ENCODE measurements at places on chromosomes 16 and 17.
A peak's percentile ranks its signal among the peaks of the same experiment; 100 is the strongest.

- DNase-seq, result no peak
Measured at GRCh38 chr16:85881436-85881835, 17.5 kb upstream of the IRF8 start.

GRCh38 chr17:38815576-38816193 lies 9.4 kb downstream of the CWC25 start:
- peak; percentile 35 for DNase-seq

- DNase-seq, result no peak
Measured at GRCh38 chr16:50297301-50298074, 31.1 kb downstream of the ADCY7 start.

- no peak for DNase-seq
Measured at GRCh38 chr16:47424846-47425245, 36.0 kb downstream of the ITFG1 start.

DNA sequence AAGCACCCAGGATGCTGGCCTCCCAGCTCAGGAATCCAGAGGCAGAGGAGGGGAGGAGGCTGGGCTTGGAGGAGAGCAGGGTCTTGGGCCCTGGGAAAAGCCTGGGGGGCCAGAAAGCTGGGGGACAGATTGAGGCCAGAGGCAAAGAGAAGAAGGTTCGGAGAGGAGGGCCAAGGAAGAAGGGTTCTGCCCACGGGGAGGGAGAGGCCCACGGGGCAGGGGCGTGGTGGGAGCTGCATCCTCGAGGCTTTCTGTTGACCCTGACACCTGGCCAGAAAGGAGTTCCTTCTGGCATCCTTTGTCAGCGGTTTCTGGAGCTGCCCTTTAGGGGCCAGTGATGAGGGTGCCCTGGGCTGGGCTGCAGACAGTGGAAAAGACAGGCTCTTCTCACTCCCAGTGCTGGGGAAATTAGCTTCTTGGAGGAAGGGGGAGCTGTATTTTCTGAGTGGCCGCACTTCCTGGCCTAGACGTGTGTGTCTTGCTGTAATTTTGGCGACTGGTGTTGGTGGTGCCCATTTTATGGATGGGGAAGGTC lies 308.7 kb downstream of the SEC14L1 start:
- no peak for DNase-seq

DNA sequence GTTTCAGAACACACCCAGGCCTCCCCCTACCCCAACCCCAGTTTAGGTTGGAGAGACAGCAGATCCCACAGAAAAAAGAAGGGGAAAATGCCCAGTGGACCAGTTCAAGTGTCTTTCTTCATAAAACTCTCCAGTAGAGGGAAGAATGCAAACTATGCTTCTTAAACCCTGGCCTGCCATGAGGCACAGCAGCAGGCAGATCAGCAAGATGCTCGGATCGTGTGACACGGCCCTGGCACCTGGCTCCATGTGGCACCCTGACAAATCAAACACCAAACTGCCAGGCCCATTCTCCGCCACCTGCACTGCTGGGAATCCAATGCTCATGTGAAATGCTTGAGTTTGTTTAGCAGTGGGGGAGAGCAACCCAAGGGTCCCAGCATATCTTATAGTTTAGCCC lies 166.8 kb downstream of the SOX9 start:
- no peak for DNase-seq

DNA sequence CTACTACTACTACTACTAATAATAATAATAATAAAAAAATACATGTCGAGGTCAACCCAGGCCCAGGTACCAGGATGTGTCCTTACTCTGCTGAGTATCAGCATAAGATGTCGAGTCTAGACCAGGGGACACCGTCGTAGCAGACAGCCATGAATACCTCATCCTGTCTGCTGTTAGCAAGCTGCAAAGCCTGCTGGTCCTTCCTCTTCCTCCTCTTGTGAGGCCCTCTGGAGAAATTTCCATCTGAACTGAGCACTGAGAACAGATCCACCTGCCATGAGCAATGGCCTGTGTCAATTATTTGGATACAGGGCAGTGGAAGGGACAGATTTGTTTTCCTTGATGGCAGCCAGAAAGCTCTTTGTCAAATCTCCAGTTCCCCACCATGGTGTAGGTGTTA lies 168.5 kb downstream of the XYLT1 start:
- DNase-seq, result no peak

DNA sequence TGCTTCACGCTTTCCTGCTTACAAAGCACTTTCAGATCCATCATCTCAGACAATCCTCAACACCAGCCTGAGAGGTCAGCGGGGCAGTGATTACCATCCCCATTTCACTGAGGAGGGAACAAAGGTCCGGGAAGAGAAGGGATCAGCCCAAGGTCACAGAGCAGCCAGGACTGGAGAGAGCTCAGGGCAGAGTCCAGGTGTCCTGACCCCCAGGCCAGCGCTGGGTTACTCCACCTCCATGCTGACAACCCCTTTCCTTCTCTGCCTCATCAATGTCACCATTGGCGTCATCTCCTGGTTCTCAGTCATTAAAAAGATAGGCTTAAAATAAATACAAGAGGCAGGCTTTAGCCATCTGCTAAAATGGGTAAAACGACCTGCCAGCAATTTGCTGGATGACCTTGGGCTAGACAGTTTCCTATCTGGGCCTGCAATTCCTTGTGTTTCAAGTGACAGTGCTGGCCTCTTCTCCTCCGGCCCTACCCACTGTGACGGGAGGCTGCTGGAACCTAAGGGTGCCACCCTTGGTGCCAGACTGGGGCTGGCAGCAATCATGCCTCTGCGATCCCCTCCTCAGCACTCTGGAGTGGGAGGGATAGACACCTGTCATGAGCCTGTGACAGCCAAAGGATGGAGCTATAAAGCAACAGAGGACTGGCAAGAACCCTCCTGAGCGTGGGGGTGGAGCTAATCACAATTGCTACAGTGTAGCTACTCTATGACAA lies 79.5 kb upstream of the CCL1 start:
- DNase-seq, result no peak

DNA sequence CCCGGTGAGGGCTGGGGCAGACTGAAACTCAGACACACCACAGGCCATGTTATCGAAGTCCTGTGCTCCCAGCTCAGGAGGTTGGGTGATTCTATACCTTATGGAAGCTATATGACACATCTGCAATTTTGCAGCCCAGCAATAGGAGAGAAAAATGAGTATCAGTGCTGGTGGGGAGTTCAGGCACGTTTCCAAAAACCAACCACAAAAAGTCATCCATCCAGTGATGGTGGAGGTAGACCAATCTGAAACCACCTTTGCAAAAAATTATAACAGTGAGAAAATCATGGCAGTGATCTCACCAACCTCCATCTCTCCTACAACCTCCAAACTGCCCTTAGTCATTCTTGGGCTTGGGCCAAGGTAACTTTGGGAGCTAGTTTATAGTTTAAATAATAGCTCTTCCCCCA lies 327.9 kb downstream of the SLC39A11 start:
- no peak for DNase-seq

- peak; percentile 26 for DNase-seq
Measured at GRCh38 chr16:88705801-88706228, 393 bp downstream of the RNF166 start.

GRCh38 chr17:44587339-44587738 lies 30.1 kb downstream of the FZD2 start:
- DNase-seq, result no peak

GRCh38 chr16:17224350-17224749 lies 246.4 kb downstream of the XYLT1 start:
- no peak for DNase-seq

DNA sequence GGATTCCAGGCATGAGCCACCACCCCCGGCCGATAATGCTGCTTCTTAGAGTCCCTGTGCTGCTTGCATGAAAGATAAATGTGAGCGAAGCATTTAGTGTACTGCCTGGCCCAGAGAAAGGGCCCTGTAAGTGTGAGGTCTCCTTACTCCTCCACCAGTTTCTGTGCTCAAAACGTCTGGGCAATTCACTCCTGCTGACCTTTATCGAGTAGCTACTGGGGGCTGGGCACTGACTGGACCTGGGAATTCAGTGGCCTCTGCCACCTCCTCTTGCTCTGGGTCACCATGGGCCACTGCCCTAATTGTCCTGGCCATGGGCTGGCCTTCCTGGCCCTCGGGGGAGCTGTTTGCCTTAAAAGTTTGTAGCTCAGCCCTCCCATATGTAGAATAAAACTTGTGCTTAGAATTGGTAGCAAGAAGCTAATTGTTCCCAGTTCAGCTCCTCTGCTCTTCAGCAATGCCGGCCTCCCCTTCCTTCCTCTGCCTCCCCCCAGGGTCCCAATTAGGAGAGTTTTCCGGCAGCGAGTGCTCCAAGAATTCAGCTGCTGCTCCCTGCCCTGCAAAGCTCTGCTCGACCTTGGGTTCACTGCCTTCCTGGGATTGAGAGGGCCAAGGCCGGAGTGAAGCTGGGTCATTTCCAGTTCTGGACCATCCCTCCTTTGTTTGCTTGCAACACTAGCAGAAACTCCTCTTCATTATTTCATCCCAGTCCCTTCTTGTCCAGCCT lies 98.9 kb upstream of the CDC42EP4 start:
- DNase-seq, result no peak

GRCh38 chr17:78583091-78583490 lies 5.9 kb upstream of the DNAH17 start:
- peak; percentile 17 for DNase-seq

DNA sequence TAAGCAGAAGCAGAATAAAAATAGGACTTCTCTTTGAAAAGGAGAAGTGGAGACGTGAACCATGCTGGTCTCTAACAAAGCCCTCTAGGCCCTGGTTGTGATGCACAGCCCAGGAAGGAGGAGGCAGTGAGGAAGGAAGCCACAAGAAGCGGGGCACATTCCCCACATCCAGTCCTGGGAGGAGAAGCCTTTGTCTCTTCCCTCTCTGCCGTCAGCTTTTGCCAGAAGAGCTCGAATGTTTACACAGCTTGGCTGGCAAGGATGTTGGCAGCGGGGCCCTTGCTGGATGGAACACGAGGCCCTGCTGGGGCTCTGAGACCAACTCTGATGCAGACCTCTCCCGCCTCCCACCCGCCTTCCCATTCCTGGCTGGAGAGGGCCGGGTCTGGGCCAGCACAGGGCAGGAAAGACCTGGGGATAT lies 91.3 kb downstream of the MAF start:
- DNase-seq, result no peak

DNA sequence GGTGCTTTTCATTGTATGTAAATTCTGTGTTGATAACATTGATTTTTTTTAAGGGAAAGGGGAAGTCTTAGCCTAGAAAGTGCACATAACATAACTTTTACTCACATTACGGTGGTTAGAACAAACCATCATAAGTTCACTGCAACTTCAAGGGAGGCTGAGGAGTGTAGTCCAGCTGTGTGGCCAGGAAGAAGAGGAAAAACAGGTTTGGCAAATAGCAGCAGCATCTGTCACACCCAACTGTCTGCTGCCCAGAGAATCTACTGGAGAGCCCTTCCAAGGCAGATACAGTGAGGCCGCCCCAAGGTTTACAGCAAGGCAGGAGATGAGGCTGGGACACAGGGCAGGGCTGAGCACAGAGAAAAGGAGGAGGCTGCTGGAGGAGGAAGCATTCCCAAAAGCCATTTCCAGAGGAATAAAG lies 60.6 kb downstream of the AIPL1 start:
- no peak for DNase-seq

DNA sequence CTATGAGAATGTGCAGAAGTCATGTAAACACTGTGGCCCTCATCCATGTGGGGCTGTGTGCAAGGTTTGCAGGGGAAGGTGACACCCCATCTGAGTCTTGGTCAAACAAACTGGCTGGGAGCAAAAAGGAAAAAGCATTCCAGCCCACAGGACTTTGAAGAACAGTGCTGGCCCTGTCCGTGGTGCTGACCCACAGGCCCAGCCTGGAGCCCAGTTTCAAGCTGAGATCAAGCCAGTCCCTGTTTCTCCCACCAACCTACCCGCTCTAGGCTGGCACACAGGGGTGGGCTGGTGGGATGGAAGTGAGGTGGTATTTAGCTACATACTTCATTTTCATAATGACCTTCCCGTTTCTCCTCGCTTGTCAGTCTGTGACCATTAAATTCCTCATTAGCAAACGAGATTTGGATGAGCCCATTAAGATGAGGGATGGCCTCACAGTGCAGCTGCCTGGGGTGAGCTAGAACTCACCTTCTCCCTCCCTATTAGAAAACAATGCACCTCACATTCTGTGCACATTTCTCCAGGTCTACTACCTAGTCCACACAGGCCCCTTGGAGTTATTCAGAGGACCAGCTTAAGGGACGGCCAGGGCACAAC lies 12.6 kb upstream of the RPL38 start:
- no peak for DNase-seq

DNA sequence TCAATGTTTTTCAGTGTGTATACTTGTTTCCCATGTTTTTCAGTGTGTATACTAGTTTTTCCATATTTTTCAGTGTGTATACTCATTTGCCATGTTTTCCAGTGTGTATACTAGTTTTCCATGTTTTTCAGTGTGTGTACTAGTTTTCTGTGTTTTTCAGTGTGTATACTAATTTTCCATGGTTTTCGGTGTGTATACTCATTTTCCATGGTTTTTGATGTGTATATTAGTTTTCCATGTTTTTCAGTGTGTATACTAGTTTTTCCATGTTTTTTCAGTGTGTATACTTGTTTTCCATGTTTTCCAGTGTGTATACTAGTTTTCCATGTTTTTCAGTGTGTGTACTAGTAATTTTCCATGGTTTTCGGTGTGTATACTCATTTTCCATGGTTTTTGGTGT lies 152.7 kb upstream of the NOL11 start:
- DNase-seq, result no peak

GRCh38 chr17:45437465-45438283 lies 5.0 kb upstream of the ARHGAP27 start:
- no peak for DNase-seq

DNA sequence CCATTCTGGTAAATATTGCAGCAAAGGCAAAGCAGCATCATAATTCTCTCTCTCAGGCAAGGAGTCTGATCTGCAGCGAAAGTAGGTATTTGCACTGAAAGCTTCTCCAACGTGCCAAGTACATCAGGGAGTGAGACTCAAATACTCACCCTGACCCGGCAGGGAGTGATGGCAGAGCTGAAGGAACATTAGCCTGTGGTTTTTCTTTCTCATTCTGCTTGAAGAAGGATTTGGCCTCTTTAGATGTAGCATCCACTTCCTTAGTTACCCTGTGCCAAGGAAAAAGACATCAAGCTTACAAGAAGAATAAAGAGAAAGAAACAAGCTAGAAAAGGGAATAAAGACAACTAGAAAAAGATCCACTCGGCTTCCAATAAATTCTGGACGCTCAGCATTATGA lies 38.4 kb downstream of the CFDP1 start:
- no peak for DNase-seq

DNA sequence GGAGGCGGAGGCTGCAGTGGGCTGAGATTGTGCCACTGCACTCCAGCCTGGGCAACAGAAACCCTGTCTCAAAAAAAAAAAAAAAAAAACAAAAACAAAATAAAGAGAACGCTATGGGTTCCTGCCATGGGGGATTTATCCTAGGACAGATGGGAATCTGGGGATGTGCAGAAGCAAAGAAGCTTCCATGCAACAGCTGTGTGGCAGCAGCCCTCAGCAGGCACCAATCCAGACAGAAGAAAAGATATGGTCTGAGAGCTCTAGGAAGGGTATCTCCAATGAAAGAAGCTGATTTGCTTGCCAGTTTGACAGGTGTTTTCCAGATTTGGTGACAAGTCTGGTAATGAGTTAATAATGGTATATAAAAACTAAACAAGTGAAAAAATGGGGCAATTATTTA lies 11.6 kb downstream of the MYO19 start:
- no peak for DNase-seq

- DNase-seq, result no peak
Measured at GRCh38 chr16:65355706-65356105, 233.8 kb upstream of the CDH11 start.

All from hematopoietic multipotent progenitor cell treated with erythropoietin and hydrocortisone succinate and interleukin-3 and kit ligand, for 8 days (in vitro differentiated cells).